CD4-positive, alpha-beta T cell treated with Interleukin-1 beta for 1 hour (primary cell): ENCODE measurements at places on chromosomes 3 and 15.

DNA sequence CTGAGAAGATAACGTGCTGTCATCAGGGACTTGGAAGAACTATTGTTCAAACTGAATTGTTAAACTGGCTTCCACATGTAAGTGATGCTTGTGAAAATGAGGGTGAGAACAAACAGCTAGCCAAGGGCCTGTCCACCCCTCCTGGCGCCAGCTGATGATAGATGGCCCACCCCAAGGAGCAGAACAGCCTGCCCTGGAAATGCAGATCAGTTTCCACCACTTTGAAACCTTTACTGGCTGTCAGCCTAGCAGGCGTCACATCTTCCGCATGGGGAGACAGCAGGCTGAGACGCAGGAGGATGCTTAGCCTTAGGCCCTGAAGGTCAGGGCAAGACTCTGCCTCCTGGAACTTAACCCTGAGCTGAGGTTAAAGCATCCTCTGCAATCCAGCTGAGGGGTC is 6.4 kb upstream of the SLC51B start:
- DNase-seq = no peak

DNA sequence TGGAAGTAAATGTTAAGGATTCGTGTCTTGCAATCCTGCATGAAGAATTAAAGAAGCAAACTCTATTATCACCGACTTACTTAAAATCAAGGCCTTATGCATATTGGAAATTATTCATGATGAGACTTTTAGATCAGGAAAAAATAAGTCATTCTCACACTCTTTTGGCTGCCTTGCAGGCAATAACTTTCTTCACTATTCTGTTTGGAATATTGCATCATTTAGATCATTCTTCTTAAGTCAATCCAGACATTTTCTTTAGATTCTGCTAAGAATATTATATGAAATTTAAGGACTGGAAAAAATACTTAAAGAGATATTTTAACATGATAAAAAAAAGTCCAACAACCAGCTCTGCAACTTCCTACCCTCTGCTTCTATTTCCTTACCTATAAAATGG is 245.4 kb downstream of the LRRN1 start:
- no peak for DNase-seq

GRCh38 chr3:170044271-170044670 is 6.5 kb downstream of the GPR160 start:
- no peak for DNase-seq

GRCh38 chr3:77362936-77363335 is 323.0 kb downstream of the ROBO2 start:
- no peak for DNase-seq

GRCh38 chr3:110420158-110420641 is 651.4 kb upstream of the NECTIN3 start:
- DNase-seq = no peak

- no peak for DNase-seq
Observed at GRCh38 chr3:119311081-119311925, 17.1 kb downstream of the ARHGAP31 start.

GRCh38 chr3:39075910-39076309 is 24.1 kb downstream of the WDR48 start:
- no peak for DNase-seq

DNA sequence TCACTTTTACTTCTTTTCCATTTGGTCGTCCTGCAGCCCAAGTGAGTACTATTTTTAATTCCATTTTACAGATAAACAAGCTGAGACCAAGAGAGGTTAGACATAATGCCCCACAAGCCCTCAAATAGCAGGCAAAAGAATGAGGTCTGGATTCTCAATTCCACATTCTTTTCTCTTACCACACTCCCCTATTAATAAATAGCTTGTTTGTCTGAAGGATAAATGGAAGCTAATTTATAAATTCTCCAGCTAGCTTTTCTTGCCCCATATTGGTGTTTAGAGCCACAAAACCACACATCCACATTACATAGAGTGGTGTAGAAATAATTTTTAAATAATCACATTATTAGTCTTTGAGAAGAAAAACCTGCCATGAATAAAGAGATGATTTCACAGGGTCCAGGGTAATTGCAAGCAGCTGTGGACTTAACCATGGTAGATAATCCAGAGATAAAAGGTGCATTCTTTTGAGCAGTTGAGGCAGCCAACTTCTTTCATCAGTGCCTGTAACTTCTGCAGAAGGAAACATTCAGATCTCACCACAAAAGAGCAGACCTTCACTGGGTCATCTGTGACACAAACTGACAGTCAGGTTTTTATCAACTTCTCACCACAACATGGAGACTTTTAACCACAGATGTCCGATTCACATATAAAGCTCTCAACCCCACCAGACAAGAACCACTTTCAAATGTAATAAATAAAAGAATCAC is 313.4 kb upstream of the STT3B start:
- DNase-seq = no peak

DNA sequence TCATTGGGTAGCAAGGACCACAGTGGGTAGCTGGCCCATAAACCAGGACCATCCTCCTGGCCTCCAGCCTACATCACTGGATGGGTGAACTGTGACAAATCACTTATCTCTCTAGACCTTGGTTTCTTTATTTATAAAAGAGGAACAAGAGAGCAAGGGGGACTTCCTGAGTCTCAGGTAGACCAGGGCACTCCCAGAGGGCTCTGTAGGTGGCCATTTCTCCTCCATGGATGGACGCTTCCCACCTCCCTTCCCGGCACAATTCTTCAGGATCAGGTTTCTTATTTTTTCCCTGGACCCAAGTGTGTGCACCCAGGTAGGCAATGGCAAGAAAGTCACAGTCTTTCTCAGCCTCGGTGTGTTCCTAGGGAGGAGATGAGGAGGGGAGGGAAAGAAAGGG is 41.4 kb upstream of the SPATA12 start:
- no peak for DNase-seq

GRCh38 chr3:4432259-4432658 is 34.8 kb downstream of the SUMF1 start:
- no peak for DNase-seq

GRCh38 chr3:162780313-162780712 is 1283.7 kb downstream of the OTOL1 start:
- DNase-seq = no peak

GRCh38 chr3:39291903-39292329 is 12.1 kb upstream of the CX3CR1 start:
- DNase-seq = peak; percentile 67

- DNase-seq = no peak
Observed at GRCh38 chr3:161879470-161879869, 382.9 kb downstream of the OTOL1 start.

GRCh38 chr3:155701882-155702465 is 42.9 kb downstream of the PLCH1 start:
- DNase-seq = no peak

DNA sequence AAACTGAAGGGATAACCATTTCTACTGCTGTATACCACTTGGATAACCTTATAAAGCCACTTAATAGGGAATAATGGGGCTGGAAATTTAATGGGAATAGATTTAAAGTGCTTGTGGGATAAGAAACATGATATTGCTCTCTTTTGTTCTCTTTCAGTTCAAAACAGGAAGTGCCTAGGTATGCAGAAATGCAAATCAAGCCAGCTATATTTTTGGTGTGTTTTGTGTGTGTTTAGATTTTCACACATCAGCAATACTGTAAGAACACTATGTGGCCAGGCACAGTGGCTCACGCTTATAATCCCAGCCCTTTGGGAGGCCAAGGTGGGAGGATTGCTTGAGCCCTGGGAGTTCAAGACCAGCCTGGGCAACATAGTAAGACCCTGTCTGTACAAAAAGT is 442.3 kb upstream of the TPRG1 start:
- no peak for DNase-seq

- DNase-seq = no peak
Observed at GRCh38 chr3:172524611-172525010, 1.4 kb upstream of the TNFSF10 start.

- DNase-seq = no peak
Observed at GRCh38 chr3:148643389-148643840, 54.3 kb upstream of the AGTR1 start.

- no peak for DNase-seq
Observed at GRCh38 chr3:70702132-70702531, 389.7 kb upstream of the MDFIC2 start.

DNA sequence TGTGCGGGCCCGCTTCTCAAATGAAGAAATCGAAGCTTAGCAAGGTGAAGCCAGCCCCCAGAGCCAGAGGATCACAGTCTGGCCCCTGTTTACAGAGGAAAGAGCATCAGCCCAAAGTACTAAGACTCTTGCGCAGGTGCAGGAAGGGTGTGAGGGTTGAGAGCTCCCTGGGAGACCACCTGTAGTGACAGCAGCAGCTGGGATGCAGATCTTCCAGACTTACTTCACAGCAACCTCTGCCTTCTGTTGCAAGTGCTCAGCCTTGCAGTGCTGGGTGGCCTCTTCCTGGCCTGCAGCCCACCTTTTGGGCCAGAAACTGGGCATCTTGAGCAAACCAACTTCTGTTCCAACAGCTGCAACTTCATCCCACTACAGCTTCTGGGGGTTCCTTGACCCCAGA is 19.7 kb downstream of the SPATA12 start:
- DNase-seq = no peak

GRCh38 chr15:83282776-83283137 is 1.7 kb downstream of the BNC1 start:
- DNase-seq = no peak

GRCh38 chr3:2511356-2511755 is 412.7 kb downstream of the CNTN4 start:
- no peak for DNase-seq

- DNase-seq = no peak
Observed at GRCh38 chr3:160793722-160794252, 37.8 kb downstream of the PPM1L start.

- DNase-seq = peak; percentile 76
Observed at GRCh38 chr15:77543159-77543882, 89.4 kb downstream of the LINGO1 start.

GRCh38 chr3:136078421-136079364 is 113.2 kb downstream of the PPP2R3A start:
- DNase-seq = no peak

GRCh38 chr3:124492824-124493223 is 237.4 kb upstream of the UMPS start:
- DNase-seq = no peak

- no peak for DNase-seq
Observed at GRCh38 chr3:37466660-37467359, 292.4 kb upstream of the LRRFIP2 start.

GRCh38 chr3:59632760-59633573 is 583.1 kb upstream of the CFAP20DC start:
- no peak for DNase-seq

GRCh38 chr3:111690242-111690641 is 95.1 kb upstream of the ZBED2 start:
- no peak for DNase-seq

- no peak for DNase-seq
Observed at GRCh38 chr3:195154793-195155535, 116.0 kb downstream of the XXYLT1 start.

DNA sequence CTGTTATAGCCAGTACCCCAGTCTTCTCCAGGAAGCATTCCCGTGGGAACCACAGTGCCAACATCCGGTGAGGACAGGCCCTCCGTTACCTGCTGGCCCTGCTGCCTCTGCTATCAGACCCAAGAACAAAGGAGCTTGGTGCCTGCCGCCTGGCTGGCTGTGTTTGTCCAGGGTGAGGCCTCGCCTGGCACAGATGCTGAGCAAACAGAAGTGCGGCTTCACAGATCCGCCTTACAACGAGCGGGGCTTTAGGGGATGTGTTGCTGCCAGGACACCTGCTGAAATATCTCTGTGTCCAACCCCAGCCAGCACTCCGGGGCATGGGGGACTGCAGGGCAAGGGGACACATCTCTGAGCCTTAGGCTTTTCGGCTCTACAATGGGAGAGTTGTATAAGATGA is 2.2 kb upstream of the EPHB3 start:
- no peak for DNase-seq

- no peak for DNase-seq
Observed at GRCh38 chr3:71219744-71220638, 363.5 kb downstream of the FOXP1 start.

- no peak for DNase-seq
Observed at GRCh38 chr3:108486941-108487340, 23.5 kb downstream of the MYH15 start.

GRCh38 chr15:64842096-64842939 is 603 bp downstream of the PLEKHO2 start:
- no peak for DNase-seq

GRCh38 chr3:102158080-102158740 is 276.6 kb upstream of the ZPLD1 start:
- no peak for DNase-seq

GRCh38 chr3:154954757-154955156 is 125.4 kb upstream of the MME start:
- DNase-seq = no peak

- DNase-seq = no peak
Observed at GRCh38 chr3:71378509-71378908, 205.0 kb downstream of the FOXP1 start.

DNA sequence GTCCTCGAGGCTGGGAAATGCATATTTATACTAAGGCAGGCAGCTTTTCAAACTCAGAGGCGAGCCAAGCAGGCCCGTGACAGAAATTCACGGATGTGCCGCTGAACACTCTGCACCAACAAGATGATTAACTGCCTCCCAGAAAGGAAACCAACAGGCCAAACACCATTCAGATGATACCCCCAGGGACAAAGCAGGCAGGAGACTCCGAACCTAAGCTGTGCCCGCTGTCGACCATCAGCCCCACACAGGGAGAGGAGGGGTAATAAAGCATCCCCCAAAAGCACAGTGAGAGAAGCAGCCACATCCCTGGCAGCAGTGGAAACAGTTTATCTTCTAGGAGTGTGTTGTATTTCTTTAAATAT is 31.8 kb downstream of the ADAMTS17 start:
- DNase-seq = no peak

- DNase-seq = peak; percentile 4
Observed at GRCh38 chr3:107065094-107065861, 312.0 kb upstream of the CCDC54 start.

GRCh38 chr15:85600001-85600400 is 194.7 kb downstream of the KLHL25 start:
- no peak for DNase-seq

DNA sequence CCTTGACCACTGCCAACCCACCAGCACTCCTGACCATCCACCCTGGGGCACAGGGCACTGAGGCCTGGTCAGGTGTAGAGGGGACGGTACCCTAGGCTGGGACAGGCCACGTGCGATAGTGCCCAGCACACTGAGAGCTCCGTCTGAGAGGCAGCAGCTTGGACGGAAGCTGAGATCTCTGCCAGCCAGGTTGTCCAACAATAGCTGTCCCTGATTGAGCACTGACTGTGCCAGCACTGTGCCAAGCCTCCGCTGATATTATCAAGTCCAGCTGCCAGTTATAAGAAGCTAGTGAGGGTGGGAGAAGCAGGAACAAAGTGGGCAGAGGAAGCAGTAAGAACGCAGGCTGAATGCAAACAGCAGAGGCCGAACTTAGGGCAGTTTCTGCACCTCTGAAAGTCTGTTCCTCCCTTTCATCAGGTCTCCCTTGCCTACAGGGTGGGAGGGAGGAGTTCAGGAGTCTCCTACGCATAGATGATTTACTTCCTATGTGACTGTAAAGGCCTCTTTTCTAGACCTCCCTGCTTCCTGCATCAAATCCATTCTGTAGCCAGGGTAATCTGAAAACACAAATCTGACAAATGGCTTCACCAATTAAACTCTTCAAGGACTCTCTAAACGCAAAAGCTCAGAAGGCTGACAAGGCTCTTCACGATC is 29.7 kb downstream of the MRPS11 start:
- DNase-seq = no peak
